Fibroblast of skin of right biceps (primary cell): ENCODE measurements at places on chromosomes 7 and 10.

- DNase-seq: no peak
Observed at GRCh38 chr10:43255634-43256431, 11.0 kb downstream of the RASGEF1A start.

GRCh38 chr7:17943006-17943405 is 2.7 kb upstream of the SNX13 start:
- no peak for DNase-seq

GRCh38 chr7:19061331-19061730 is 56.1 kb downstream of the TWIST1 start:
- peak; percentile 16 for DNase-seq

- peak; percentile 56 for DNase-seq
Observed at GRCh38 chr7:99579956-99580777, 17.9 kb upstream of the TMEM225B start.

- DNase-seq: peak; percentile 87
Observed at GRCh38 chr7:131015657-131015958, 281.6 kb upstream of the KLF14 start.

DNA sequence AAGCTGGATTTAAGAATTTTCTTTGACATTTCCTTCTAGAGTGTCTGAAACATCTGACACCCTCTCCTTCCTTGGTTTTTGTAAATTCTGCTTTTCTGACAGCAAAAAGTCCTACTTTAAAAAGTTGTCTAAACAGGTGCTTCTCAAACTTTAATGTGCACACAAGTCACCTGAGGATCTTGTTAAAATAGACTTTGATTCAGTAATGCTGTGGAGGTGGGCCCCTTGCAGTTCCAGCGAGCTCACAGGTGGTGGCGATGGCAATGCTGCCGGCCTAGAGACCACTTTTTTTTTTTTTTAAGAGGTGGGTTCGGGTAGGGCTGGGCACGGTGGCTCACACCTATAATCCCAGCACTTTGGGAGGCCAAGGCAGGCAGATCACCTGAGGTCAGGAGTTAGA is 77.1 kb downstream of the ABCC2 start:
- DNase-seq: no peak

DNA sequence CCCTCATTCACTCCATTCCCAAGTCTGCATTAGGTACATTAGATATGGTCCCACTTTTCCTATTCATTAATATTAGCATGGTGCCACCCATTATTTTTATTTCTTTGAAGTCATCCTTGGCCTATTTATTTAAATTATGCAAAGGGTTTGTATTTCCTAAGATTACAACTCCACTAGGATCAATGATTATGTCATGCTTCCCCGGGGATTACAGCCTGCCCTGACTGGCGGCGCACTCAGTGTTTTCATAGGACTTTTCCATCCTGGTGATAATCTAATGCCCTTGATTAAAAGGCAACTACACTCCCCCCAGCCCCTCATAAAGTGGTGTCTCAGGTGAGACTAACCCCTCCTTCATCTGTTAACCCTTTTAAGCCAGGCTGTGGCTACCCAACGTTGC is 187.2 kb downstream of the POU6F2 start:
- no peak for DNase-seq

- no peak for DNase-seq
Observed at GRCh38 chr7:70032649-70033048, 434.4 kb downstream of the AUTS2 start.

GRCh38 chr10:1595726-1596125 is 141.6 kb downstream of the ADARB2 start:
- DNase-seq: no peak

DNA sequence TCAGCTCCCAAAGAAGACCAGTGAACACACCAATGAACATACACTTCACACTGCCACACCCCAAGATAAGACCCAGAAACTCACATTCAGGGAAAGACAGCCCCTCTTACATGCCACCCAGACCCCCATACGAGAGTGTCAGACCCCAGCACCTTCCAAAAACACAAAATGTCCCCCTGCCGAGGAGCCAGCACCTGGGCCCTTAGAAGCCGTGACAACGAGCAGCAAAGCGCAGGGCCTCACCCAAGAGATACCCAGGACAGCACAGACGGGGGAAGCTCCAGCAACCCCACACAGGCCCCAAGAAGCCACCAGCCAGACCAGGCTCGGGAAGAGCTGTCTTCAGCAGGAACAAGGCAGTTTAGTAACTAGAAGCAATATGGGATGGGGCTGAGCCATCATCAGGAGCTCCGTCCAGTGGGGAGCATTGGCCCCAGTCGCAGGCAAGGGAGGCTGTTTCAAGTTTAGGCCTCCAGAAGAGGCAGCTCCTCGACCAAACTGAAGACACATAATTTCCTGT is 243.6 kb downstream of the PTPRN2 start:
- no peak for DNase-seq

DNA sequence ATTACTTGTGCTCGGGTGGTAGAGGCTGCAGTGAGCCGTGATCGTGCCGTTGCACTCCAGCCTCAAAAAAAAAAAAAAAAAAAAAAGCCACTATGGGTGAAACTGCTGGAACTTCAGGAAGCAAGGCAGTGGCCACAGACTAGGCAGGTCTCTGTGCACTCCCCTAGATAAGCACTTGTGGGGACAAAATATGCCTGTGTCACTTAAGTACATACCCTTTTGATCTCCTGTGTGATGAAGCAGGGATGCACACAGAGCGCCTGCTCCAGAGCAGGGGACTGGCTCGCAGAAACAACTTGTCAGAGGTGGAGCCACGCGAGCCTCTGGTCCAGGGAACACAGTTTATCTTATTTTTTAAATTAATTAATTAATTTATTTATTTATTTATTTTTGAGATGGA is 42.9 kb upstream of the PSAP start:
- no peak for DNase-seq
